ENCODE measurements at places on chromosomes 7 and 10. TPM values are rescaled to one million over a fixed set of nuclear protein-coding genes. Genes with fewer than 3 reads are reported as not detected.
A peak's percentile ranks its signal among the peaks of the same experiment; 100 is the strongest.

GRCh38 chr10:119425881-119426170, 116.7 kb downstream of the RGS10 start:
- no peaks in the 10 kb centered on the region for H3K27me3 ChIP-seq
- no peak overlapping the region for H3K4me3 ChIP-seq
- H3K27ac ChIP-seq = no peak overlapping the region

DNA sequence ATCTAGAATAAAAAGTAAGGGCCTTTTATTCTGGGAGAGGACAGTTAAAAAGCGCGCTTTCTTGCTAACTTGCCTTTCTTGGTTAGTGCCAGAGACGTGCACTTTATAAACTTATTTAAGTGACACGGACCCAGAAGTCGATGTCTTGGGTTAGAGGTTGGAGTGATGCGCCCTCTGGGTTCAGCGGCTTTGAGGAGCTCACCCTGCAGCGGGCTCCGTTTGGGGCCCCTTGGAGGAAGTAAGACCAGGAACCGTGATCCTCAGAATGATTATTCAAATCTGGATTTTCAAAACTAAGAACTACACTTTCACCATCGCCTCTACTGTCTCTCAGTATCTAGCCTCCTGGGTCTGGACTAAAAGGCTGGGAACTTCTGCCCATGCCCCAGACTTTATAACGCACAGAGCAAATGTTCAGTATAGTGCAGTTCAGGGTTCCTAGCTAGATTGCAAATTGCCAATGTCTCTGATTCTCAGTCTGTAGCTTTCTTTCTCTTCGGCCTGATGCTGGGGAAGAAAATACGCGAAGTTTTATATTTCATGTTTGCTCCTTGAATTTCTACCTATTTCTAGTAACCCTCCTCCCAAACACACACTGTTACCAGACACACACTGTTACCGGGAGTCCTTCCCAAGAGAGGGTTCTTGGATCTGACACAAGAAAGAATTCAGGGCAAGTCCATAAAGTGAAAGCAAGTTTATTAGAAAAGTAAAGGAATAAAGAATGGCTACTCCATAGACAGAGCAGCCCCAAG, 18.6 kb upstream of the SMO start:
- peaks cover 12% of the 10 kb centered on the region for H3K4me1 ChIP-seq
- DNase-seq = no peak
- H3K4me3 ChIP-seq = peak overlapping the region; percentile 49

Gene RELN
- total RNA-seq = 2.7 TPM

Gene SLC25A28
- total RNA-seq = 45.6 TPM

GRCh38 chr7:43362652-43363034, 220.3 kb upstream of the STK17A start:
- no peaks in the 10 kb centered on the region for H3K36me3 ChIP-seq
- H3K4me1 ChIP-seq = no peaks in the 10 kb centered on the region
- H3K27me3 ChIP-seq = no peaks in the 10 kb centered on the region
- peak; percentile 28 for DNase-seq
- no peak overlapping the region for H3K4me3 ChIP-seq
- H3K27ac ChIP-seq = no peak overlapping the region

DNA sequence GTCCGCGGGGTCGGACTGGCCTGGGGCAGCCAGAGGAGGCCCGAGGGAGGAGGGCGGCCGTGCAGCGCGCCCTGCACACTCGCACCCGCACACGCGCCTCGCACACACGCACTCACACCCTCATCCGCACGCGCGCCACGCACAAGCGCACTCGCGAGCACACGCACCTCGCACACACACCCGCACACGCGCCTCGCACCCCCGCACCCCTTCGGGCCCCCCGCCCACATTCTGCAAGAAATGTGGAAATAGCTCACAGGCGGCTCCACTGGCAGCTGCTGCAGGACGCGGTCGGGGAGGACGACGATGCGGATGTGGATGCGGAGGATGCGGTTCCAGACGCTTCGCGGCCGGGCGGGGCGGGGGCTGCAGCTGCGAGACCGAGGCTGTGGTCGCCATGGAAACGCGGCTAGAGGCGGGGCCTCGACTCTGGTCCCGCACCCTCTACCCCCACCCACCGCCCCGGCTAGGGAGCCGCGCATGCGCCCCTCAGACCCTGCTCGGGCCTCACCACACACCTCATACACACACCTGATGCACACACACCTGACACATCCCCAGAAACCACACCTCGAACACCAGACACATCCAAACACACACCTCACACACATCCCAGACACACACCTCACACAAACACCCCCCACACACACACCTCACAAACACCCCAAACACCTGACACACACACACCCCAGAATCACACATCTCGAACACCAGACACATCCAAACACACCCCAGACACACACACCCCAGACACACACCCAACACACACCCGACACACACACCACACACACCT, at the start of gene CALY:
TSS of gene CALY (minus strand) at position 320 of the 793 bp plus-strand sequence. CDS start 7,907 bp downstream, outside the sequence.
- peaks cover 27% of the 10 kb centered on the region for H3K27me3 ChIP-seq
- peak within 1 kb of the TSS; percentile 7 for H3K27ac ChIP-seq
- peak; percentile 92 for DNase-seq

GRCh38 chr10:13472359-13472758, 56.5 kb downstream of the BEND7 start:
- H3K36me3 ChIP-seq = no peaks in the 10 kb centered on the region
- DNase-seq = no peak
- H3K27me3 ChIP-seq = no peaks in the 10 kb centered on the region
- H3K4me3 ChIP-seq = no peak overlapping the region
- H3K4me1 ChIP-seq = no peaks in the 10 kb centered on the region

GRCh38 chr10:47146572-47146971, 153.4 kb upstream of the GDF10 start:
- no peak overlapping the region for H3K4me3 ChIP-seq
- H3K36me3 ChIP-seq = no peaks in the 10 kb centered on the region
- no peak overlapping the region for H3K27ac ChIP-seq

- H3K36me3 ChIP-seq = no peaks in the 10 kb centered on the region
- H3K27me3 ChIP-seq = no peaks in the 10 kb centered on the region
- H3K4me1 ChIP-seq = no peaks in the 10 kb centered on the region
- H3K27ac ChIP-seq = no peak overlapping the region
- no peak for DNase-seq
Observed at GRCh38 chr7:138606236-138606635, 94.9 kb downstream of the SVOPL start.

Gene AKR1C8
- 9.4 TPM for total RNA-seq

- H3K27ac ChIP-seq = no peak overlapping the region
- H3K4me1 ChIP-seq = no peaks in the 10 kb centered on the region
- no peak overlapping the region for H3K4me3 ChIP-seq
Observed at GRCh38 chr10:77827366-77827765, 99.2 kb downstream of the DLG5 start.
